Daoy (cell line): ENCODE measurements at places on chromosomes 7 and 10. TPM values are rescaled to one million over a fixed set of nuclear protein-coding genes. Genes with fewer than 3 reads are reported as not detected.

DNA sequence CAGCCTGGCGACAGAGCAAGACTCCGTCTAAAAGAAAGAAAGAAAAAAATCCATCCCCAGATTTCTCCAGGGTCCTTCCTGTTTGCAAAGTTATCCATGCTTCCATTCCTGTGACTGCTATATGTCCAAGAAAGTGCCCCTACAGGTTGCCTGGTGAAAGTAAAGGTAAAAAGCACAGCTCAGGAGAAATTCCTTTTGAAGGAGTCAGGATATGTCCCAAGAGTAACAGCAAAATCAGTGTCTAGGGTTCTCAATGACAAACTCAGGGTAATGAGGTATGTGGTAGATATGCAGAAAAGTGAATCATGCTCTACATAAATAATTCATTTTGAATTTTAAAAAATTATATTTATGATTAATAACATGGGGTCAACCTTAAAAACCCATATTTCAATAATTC, 91.5 kb downstream of the CTTNBP2 start:
- DNase-seq = no peak

- DNase-seq = no peak
These were observed 357.4 kb downstream of the ABCA13 start for GRCh38 chr7:48528646-48529045.

DNA sequence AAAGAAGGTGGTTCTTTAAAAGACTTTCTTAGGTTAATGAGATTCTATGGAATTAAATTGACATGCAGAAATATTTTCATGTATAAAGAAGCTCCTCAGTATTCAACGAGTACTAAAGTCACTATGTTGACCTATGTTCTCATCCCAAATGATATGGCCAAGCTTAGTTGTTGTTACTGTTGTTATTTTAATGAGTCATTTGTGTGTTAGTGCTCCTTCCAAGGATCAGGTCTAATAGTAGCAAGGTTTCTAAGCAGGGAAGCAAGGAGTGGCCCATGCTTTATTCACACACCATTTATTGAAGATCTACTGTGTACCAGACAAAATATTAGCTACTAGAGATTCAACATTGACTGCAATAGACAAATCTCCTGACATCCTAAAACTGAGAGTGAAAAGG, 41.9 kb downstream of the LRRN3 start:
- peak; percentile 37 for DNase-seq

DNA sequence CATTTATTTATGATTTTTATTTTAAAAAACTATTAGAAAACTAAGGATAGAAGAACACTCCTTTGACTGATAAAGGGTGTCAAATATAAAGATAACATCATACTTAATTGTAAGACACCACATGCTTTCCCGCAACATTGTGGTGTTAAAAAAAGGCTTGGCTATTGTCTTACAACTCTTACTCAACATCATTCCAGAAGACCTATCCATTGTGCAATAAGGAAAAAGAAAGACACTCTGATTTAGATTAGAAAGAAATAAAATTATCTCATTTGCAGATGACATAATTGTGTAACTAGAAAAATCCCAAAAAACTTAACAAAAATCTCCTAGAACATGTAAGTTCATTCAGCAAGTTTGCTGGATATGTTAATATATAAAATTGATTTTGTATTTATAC, 296.7 kb upstream of the GNAI1 start:
- no peak for DNase-seq

- DNase-seq = no peak
These were observed 109.7 kb upstream of the PPIF start for GRCh38 chr10:79237454-79238157.

Gene C10orf53
- total RNA-seq = not detected in 2 replicates
